Skin of body (tissue), 3 donors: ENCODE measurements at places on chromosomes 2 and 18.

DNA sequence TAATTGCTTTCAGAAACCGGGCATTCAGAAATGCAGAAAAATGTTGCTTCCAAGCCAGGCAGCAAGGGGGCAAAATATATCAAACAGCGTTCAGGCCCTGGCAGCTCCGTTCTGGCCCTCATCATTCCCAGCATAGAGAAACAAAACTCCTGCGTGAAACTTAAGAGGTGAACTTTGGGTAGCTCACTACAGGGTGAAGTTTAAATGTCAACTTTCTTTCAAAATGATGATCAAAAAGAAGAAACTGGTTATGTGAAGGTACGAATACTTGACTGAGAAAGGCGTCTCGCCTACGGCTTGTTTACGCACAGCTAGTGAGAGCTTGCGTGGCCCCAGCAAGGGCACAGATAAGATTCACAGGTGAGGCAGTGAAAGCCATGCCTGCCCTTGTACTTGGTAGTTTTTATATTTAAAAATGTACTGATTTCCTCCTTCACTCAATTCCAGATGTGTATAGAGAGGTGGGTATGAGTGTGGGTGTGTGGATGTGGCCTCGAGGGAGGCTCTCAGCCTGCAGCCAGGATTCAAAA, 127.5 kb downstream of the NFATC1 start:
- DNase-seq, result no peak

DNA sequence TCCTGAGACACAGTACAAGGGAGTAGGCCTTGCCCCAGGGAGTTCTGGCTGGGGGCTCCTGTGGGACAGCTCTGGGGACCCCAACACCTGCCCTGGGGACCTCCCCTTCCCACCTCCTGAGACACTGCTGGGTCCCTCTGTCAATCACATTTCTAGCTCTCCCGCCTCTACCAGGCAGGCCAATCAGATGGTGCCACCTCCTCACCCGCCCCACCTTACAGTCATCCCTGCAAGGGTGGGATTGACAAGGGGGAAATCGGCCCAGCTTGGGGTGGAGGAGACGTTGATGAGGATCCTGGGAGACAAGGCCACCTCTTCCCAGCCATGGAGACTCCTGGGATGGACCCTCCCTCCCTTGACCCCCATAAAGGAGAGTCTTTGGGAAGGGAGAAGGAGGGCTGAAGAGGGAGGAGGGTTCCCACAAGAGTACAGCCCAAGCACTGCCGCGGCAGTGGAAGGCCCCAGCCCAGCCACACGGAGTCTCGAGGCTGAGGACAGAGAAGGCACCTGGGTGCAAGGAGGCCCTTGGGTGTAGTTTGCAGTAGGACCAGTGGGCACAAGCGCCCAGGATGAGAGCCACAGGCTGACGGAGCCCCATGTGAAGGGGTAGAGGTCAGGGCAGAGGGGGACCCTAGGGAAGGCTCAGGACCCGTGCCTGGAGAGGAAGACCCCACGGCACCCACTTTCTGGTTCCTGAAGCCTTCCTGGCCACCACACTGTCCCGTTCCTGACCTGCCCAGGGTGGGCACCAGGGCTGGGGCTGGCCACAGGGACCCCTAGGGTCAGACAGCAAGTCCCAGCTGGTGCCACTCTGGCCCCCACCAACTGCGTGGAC, 109.9 kb upstream of the OTOS start:
- no peak for DNase-seq

GRCh38 chr2:19538411-19538963, 180.1 kb upstream of the OSR1 start:
- peak; percentile 49 for DNase-seq

GRCh38 chr2:39521876-39522517, 84.9 kb upstream of the MAP4K3 start:
- DNase-seq, result no peak

- no peak for DNase-seq
Observed at GRCh38 chr2:242063850-242064249, 194.3 kb downstream of the RTP5 start.

DNA sequence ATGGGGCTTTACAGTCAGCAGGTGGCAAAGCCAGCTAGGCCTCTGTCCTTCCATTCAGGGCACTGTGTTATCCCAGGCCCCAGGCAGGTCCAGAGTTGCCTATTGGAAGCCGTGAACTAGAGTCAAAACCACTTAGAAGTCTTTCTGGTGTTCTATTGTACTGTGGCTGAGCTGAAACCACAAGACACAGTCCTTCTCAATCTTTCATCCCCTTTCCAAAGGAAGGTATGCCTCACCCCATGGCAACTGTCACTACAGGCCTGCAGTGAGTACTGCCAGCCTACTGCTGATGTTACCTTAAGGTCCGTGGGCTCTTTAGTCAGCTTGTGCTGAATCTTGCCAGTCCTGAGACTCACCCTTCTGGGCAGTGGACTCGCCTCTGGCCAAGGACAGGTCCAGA, 181.6 kb downstream of the GULP1 start:
- no peak for DNase-seq

- DNase-seq, result no peak
Observed at GRCh38 chr2:233922471-233922870, 5.3 kb downstream of the TRPM8 start.

DNA sequence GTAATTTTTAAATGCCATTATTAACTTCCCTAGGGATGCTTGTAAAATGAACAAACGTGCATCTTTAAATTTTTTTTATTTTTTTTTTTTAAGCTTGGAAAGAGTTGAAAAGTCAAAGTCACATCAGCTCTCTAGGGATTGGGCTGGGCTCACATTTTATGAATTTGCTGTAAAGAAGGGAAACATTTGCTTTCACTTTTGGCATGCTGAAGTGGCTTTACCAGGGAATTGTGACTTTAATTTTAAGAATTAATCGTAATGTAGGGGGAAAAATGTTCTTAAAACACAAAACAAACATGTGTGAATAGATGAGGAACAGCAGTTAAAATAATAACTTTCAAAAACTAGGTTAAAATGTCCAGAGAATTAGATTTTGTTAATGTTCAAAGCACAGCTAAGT, 123.0 kb downstream of the AGAP1 start:
- DNase-seq, result peak; percentile 92

GRCh38 chr2:175766880-175767279, 235.2 kb downstream of the LNPK start:
- no peak for DNase-seq

- DNase-seq, result no peak
Observed at GRCh38 chr2:28640260-28640907, 111.2 kb upstream of the PPP1CB start.

GRCh38 chr2:70834106-70834505, 1.5 kb downstream of the CD207 start:
- DNase-seq, result no peak

DNA sequence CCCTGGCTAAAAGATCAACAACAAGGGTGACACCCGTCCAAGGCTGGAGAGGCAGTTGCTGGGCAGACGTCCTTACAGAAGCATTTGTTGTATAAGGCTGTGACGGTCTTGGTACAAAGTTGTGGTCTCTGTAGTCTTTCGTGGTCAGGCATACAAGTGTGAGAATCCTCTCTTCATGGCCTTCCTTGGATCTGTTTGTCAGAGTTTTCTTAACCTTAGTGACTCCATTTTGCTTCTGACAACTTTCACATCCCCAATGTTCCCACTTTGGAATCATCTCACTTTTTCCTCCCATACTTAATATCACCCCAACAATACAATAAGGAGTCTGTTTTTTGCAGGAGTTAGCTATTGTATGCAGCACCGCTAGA, 72.7 kb upstream of the ZCCHC2 start:
- no peak for DNase-seq

- no peak for DNase-seq
Observed at GRCh38 chr2:101717071-101717845, 19.8 kb downstream of the MAP4K4 start.

GRCh38 chr2:159677654-159678053, 34.7 kb upstream of the MARCHF7 start:
- peak; percentile 24 for DNase-seq

DNA sequence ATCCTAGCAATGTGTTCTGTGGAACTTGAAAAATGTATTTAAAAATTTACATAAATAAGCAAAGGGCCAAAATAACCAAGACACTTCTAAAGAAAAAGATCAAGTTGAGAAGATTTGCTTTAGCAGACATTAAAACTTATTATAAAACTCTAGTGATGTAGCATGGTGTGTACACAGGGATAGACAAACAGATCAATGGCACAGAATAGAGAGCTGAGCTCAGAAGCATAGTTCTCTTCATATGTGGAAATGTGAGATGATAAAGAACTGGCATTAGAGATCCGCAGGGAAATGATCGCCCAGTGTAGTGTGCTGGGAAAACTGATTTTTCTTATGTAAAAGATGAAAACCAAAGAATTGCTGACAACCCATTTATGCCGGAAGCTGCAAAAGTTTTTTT, 39.4 kb downstream of the SERPINB8 start:
- no peak for DNase-seq

DNA sequence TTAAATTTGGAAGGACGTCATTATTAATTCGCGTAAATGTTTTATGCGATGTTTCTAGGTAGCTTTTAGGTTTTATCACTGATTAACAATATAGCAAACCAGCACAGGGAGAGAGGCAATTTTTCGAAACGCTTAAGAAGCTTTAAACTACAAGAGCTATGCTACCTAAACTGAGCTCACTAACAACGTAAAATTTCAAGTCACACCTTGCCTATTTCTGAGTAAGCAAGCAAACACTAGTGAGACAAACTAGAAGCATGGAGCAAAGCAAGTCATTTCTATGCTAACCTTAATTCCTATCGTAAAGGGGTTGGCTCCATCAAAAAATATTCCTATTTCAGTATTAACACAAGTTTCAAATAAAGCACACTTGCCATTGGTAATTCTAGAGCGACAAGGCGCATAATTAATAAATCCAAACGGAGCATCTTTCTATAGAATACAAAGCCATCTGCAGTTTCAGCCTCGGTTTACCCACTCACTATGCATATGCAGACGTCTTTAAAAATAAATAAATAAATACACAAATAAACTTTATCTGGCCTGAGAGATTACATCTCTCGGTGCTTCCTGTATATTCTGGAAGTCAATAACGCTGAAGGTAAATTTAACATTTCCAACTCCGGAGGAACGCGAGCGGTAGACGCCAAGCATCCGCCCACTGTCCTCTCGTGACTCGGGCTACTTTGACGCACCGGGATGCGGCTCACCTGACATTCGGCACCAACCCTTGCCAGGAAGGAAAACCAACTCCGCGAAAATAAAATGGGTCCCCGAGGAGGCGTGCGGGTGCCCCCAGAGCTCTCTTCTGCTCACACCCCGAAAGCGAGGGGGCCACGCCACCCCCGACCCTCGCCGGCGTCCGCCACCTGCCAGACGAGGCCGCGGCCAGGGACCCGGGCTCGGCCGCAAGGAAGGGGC, 947 bp downstream of the ITSN2 start:
- no peak for DNase-seq

DNA sequence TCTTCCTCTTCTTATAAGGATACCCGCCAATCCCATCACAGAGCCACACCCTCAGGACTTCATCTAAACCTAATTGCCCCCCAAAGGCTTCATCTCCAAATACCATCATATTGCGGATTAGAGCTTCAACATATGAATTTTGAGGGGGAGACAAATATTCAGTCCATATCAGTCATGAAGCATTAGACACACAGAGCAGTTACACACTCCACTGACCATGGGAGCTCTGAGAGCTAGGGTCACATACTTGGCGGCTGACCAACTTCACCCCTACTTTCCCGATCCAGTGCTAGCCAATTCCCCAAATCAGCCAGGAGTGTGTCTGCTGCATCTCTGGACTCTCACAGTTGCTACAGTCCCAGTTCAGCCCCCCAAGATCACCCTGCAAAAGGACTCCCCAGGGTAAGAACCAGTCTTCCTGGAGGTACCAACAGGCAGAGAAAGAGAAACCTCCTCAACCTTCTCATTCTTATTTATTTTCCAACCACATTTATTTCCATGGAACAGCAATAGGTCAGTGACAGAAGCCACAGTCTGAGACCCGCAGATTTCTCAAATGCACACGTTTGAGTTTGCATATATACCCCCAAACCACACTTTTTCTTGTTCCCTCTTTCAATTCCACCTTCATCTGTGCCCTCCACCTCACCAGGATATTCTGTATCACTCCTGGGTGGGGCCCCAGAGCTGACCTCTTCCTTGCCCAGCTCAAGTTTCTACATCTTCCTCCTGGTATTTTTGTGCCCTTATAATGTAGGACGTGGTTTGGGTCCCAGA, 33.3 kb downstream of the SPP2 start:
- no peak for DNase-seq

GRCh38 chr2:189648846-189649509, 12.3 kb upstream of the ASNSD1 start:
- DNase-seq, result no peak

- DNase-seq, result peak; percentile 1
Observed at GRCh38 chr2:130336150-130336876, 6.4 kb upstream of the IMP4 start.

DNA sequence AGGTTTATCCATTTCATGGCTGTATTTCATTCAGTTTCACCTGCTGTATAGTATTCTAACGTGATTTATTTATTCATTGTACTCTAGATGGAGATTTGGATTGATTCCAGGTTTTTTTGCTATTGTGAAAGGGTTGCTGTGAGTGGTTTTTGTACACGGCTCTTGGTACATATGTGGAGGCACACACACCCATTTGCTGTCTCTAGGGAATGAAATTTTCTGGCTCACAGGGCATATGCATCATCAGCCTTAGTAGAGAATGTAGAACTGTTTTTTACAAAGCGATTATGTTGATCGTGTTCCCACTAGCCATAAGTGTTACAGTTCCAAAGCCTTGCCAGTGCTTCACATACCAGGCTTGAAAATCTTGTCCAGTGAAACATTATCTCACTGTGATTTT, 5.1 kb downstream of the SPTBN1 start:
- no peak for DNase-seq
